NCI-H1105 (cell line): ENCODE measurements at places on chromosomes 1 and 21.

DNA sequence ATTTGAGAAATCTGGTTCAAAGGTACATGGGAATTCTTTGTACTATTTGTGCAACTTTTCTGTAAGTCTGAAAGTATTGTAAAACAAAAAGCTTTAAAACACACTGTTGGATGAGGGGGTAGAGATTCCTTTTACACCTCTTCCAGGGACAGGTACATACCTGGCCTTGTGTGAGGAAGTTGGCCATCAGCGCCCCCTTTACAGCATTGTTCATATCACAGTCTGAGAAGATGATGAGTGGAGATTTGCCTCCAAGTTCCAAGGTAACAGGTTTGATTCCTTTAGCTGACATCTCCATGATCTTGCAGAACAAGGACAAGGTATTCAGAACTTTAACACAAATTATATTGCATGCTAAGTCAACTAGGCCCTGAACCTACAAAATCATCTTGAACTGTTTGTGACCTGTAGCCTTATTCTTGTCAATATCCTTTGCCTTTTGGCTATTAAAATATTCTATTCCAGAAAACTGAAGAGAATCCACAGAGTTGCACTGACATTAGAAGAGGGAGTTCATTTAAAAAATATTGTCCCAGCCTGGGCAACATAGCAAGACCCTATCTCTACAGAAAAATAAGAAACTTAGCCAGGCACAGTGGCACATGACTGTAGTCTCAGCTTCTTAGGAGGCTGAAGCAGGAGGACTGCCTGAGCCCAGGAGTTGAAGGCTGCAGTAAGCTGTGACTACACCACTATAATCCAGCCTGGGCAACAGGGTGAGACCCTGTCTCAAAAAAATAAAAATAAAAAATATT lies 18.9 kb downstream of the ALDH9A1 start:
- no peak for DNase-seq

DNA sequence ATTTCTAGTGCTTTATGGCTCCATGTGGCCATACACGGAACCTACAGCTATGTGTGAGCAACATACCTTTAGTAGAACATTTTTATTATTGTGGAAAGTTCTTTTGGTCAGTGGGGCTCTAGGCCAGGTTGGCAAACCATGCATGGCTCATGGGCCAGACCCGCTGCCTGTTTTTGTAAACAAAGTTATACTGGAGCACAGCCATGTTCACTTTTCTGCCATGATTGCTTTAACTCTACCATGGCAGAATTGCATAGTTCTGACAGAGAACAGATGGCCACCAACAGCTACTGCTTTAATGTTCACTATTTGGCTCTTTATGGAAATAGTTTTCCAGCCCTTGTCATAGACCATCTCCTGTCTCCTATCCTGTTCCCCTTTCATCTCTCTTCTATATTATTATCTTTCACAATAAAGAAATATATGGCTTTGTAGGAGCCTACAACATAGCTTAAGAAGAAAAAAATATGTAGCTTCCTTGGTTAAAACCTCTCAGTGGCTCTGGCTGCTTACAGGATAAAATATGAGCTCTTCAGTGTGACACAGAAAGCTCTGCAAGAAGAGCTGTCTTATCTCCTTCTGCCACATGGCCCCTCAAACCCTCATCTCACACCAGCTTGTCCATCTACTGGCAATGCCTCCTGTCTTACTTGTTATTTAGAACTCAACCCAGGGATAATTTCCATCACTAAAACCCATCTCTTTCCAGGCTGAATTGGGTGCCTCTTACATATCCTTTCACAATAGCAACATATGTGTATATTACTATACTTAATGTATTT lies 54.6 kb upstream of the RWDD3 start:
- DNase-seq, result no peak

DNA sequence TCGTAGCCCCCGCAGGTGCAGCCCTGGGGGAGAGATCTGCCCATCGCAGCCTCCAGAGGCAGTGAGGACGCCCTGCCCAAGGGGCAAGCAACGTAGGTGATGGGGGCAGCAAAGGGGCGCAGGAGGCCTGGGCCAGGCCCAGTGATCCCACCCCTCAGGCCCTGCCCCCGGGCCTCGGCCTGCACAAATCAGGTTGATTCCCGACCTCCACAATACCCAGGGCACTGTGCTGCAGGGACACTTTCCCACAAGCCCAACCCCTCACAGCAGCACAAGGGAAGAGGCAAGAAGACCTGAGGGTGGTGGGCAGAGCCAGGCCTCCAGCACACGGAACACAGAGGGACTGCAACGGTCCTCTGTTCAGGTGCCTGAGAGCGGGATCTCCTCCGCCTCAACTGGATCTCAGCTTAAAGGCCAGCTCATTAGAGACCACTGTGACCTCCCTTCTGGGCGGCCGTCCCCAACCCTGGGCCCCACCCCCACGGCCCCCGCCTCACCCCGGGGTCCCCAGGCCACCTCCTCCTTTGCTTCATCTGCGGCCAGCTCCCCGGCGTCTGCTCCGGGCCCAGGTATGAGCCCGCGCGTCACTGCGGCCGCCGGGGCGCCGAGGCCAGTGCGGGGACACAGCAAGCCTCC lies 812 bp upstream of the ARF1 start:
- DNase-seq, result no peak

GRCh38 chr21:43608225-43608624 lies 51.1 kb downstream of the HSF2BP start:
- DNase-seq, result no peak

DNA sequence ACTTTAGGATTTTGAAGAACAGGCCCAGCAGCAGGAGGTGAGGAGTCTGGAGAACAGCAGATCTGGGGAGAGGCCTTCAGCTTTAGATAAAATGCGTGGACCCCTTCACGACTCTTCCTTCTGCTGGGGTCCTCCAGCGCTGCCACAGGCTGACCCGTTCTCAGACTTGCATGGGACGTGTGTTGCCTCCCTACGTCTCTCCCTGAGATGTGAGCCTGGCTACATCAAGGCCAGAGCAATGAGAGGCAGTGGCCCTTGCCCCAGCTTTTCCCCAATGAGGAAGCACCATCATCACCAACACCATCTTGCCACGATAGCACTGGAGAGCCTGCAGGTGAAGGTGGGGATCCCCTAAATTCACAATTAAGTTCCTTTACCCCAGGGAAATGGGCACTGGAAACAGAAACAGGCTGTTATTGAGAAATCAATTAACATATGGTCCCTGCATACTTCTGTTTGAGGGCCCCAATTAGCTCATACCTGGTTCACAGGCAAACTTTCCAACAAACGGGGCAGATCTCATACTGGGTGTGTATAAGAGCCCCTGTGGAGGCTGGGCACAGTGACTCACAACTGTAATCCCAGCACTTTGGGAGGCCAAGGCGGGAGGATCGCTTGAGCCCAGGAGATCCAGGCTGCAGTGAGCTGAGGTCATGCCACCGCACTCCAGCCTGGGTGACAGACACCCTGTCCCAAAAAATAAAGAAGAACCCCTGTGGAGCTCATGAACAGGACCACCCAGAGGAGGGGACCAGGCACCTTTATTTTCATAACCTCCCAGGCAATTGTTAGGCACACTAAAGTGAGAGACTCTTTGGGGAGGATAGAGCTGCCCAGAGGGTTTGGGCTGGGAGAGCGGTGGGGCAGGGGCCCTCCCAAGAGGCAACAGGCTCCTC lies 12.1 kb upstream of the ADAMTSL4 start:
- no peak for DNase-seq

DNA sequence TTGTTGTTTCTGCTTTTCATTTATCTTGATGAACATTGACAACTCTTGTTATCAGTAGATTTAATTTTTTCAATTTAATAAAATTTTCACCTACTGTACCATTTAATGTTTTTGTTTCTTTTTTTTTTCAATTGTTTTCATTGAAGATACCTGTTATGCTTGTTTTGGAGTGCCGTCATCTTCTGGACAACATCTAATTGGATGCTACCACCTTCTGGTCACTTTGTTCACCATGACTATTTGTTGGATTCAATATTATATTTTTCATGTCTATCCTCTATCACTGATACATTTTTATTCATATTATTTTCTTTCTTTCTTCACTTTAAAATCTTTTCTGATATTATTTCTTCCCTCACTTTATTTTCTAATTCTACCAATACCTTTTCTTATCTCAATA lies 14.0 kb downstream of the KRTAP21-2 start:
- no peak for DNase-seq

- no peak for DNase-seq
Observed at GRCh38 chr1:117008656-117009055, 7.1 kb downstream of the CD101 start.

DNA sequence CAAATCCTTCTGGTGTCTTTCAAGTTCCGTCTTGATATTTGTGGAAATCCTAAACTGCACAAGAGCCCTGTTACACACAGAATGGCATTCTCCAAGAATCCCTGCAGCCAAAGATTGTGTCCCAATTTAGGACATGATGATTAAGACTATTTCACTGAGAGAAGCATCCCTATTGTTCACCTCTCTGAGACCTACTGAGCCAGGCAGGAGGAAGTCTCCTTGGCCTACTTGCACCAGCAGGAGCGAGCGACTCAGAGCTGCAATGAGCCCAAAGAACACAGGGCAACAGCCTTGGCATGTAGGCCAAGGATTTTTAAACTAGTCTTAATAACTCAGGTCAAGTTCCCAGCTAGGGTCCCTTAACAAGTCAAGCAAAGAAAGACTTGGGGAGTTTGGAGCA lies 79.4 kb upstream of the RUNX1 start:
- no peak for DNase-seq

- no peak for DNase-seq
Observed at GRCh38 chr1:117177376-117177775, 33.4 kb downstream of the VTCN1 start.

DNA sequence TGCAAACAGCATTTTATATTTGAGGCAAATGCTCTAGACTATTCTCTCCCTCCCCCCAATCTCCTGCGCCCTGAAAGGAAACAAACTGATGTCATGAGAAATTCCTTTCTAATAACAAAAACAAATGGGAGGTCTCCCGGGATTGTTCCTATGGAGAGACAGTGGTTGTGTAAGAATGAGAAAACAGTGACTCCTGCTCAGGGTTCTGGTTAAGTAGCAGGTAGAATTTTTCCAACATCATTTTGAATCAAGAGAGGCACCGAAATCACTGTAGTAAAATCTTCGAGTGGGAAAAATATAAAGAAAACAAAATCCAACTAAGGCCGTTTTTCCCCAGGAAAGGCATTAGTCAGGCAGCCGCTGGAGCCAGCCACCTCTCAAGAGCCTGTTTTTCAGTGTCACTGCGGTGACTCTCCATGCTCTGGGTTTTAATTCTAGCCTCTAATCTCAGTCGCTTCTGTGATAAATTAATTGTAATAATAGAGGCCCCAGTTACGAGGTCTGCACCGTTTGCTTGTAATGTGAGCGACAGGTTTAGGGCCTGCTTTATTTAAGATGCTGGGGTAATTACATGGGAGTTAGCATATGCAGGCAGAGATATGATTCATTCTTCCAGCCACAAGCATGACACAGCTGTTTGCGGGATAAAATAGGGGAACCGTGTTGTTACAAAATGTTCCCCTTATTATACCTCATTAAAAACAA lies 80.3 kb downstream of the RNF220 start:
- no peak for DNase-seq

- DNase-seq, result peak; percentile 30
Observed at GRCh38 chr1:115706587-115707425, 61.7 kb downstream of the CASQ2 start.

DNA sequence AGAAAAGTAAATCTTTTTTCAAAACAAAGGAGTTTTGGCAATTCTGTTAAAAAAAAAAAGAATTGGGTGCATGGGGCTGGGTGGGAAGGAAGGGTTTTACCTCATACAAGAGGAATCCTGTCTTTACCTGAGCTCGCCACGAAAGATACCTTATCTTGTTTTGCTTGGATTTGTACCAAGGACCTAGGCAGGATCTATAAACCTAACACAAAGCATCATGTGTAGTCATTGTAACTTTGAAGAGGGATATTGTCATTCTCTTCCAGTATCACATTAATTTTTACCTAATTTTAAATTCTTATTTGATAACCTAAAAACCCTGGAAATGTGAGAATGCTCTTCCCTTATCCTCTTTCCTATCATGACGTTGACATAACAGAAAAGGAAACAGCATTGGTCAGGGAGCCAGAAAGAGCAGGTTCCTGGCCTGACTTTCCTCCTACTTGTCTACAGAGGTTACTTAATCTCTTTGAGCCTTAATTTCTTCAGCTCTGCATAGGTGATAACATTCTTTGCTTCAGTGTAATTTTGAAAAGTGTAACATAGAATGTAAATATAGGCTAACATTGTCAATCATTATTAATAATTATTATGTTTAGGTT lies 4.0 kb upstream of the LAMC1 start:
- DNase-seq, result no peak

- no peak for DNase-seq
Observed at GRCh38 chr1:3558036-3558726, 53.1 kb downstream of the MEGF6 start.

- no peak for DNase-seq
Observed at GRCh38 chr1:200427744-200428143, 17.9 kb upstream of the ZNF281 start.

DNA sequence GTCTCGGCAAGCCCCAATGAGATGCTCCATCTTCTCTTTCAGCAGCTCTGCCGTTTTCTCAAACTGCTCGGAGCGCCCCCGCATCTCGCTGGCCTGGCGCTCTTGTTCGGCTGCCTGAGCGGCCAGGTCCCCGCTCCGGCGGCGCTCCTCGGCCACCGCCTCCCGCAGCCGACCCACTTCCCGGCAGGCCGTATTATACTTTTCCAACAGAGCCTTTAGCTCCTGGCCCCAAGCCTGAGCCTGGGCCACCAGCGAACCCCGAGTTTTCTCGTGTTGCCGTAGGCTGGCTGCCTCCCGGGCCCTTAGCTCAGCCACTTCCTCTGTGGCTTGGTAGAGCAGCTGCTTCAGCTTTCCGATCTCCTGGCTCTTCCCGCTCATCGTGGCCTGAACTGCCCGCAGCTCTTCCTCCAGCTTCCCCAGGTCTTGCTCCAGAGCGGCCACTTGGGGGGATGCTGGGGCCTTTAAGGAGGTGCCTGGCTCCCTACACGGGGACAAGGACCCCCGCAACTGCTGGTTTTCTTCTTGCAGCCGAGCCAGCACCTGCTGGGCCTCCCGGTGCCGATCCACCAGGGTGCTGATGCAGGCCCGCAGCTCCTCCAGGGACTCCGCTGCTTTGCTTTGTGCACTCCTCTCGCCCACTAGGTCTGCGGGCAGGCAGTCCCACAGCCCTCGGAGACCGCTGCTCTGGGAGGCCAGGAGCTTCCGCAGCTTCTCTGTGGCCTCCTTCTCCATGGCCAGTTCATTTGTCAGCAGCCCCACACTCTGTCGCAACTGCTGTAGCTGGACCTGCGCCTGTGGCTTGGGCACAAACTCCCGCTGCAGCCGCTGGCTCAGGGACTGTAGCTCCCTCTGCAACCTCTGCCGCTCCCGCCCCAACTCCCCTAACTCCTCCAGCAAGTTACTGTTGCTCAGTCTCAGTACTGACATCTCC lies 13.4 kb upstream of the PIAS3 start:
- DNase-seq, result no peak

DNA sequence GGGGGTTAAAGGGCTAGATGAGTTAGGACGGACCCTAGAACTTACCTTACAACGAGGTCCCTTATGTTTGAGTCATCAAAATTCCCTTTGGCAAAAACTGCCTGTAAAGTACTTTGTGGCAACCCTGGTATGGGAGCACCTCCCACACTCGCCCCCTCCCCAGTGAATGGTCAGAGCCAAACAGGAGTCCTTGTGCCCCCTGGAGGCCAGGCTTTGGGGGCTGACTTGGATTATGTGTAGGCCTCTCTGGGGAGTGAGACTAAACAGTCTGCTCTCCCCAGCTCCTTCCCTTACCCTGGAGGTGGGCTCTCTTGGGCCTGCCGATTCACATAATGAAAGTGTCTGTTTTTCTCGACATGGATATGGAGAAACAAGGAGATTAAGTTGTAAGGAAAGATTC lies 81.2 kb downstream of the ADCY10 start:
- DNase-seq, result no peak
